ENCODE measurements at places on chromosomes 6 and 20.

GRCh38 chr20:23697947-23698346 lies 9.1 kb upstream of the CST4 start:
- DNase-seq = no peak

DNA sequence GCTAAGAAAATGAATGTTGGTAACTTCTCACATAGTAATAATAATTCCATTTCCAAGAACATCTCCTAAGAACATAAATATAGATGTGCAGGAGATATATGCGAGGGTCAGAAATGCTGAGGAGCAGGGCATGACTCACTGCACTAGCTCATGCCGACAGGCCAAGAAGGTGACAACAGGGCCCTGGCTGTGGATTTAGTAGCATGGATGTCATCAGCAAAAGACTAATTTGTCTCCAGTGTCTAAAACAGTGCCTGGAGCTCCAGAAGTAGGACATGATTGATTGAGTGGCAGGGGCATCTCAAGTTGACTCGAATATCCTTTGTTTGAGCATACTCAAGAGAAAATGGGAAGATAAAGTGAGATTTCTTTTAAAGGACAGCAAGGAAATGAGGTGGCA lies 207.0 kb upstream of the FOXA2 start:
- no peak for DNase-seq

- DNase-seq = no peak
Measured at GRCh38 chr6:82870582-82871172, 195.0 kb downstream of the UBE3D start.

- DNase-seq = no peak
Measured at GRCh38 chr6:105533301-105533700, 130.4 kb upstream of the PREP start.

DNA sequence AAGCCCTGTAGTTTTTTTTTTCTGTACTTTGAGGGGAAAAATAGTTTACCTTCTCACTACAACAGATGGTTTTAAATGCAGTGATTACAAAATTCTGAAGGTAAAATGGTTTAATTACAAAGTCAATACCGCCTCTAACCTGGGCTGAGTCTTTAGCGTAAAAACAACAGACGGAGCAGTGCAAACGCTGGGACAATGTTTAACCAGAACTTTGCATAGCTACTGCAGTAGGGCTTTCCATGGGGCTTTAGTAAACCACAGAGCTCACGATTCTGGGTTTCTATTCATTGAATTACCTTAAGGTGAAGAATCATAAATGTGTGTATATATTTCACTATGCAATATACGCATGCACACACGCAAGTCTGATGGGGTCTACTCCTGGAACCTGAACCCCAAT lies 77.9 kb downstream of the RFX6 start:
- DNase-seq = no peak

- no peak for DNase-seq
Measured at GRCh38 chr20:652615-653109, 338 bp downstream of the SRXN1 start.

DNA sequence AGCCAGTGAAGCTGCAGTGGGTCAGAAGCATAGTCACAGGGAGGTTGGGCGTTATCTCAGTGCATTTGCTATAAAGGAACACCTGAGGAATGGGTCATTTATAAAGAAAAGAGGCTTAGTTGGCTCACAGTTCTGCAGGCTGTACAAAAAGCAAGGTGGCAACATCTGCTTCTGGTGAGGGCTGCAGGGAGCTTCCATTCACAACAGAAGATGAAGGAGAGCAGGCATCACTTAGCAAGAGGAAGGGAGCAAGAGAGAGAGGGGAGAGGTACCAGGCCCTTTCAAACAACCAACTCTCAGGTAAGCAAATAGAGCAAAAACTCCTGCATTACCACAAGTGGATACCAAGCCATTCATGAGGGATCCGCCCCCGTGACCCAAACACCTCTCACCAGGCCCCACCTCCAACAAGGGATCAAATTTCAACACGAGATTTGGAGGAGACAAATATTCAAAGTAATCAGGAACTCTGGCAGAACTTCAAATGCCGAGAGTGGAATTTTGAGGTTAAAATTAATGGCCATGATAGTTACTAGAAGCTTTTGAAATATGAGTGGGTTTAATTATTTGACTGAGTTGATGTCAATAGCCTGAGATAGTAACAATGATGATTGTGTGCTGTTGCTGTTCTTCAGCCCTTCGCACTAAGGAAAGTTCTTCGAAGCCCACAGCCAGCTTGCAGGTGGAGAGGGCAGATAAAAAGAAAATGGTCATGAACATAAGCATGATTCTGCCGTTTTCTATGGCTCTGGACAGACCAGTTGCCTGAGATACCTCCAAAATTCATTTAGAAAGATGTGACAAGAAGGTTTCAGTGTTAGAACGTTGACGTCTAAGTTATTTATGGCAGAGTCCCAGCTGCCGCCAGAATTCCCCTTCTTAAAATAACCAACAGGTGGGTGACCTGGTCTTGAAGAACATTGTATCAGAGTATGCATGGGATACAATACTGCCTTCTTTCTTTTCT lies 55.3 kb upstream of the ADTRP start:
- no peak for DNase-seq

DNA sequence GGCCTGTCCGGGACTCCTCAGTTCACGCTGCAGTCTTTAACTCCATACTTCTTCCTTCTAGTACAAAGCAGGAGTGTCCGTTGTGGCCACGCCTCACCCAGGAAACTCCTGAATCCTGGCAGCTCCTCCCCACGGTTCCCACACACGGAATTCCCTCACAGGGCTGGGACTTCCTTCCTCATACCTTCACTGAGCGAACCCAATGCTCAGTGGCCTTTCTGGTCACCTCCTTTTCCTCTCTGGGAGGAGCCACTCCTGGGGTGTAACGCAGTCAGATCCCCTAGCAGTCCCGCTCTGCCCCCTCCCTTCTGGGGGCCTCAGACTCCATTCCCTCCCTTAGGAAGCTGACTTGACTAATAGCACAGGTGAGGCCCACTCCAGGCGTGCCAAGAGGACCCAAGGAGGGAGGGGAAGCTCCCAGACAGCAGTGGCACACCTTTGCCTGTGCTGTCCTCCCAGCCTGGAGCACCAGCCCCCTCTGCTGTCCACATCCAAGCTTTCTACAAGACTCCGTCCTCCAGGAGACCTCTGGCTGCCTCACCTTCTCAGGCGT lies at the start of gene SLC52A3:
SLC52A3 (minus strand) TSS at position 75 of the 553 bp plus-strand sequence. CDS start 2,726 bp downstream, outside the sequence.
- DNase-seq = no peak

All from inflammatory macrophage (primary cell).